ENCODE measurements at places on chromosomes 12 and 14.
A peak's percentile ranks its signal among the peaks of the same experiment; 100 is the strongest.

GRCh38 chr12:497501-498160 lies 37.9 kb downstream of the B4GALNT3 start:
- no peak for DNase-seq

- DNase-seq = no peak
These were observed 14.0 kb upstream of the KLRD1 start for GRCh38 chr12:10293570-10294227.

DNA sequence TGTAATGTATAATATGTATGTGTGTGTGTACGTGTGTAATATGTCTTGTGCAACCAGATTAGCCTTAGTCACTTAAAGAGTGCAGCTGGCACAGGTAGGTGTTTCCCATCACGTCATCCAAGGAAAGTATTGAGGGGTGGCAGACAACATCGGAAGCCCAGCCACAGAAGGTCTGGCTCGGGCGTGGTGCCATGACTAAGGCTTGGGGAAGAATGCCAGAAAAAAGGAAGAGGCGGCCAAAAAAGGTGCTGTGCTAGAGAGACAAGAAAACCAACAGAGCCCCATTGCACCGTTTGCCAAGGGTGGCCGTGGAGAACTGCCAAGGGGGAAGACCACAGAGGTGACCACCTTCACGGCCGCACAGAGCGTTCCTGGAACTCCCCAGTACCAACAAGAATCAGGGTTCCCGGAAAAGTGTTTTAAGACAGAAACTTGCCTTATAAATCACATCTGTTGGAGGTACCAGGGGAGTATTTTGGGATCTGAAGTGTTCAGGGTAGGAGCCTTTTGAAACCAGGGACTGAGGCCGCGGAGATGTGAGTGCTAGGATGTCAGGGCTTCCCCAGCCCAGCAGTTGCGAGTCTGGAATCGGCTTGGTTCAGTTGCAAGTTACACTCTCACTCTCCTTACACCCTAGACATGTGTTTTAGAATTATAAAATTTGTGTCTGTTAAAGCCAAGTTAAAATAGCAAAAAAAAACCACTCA lies 131.2 kb upstream of the DYRK2 start:
- no peak for DNase-seq

- peak; percentile 53 for DNase-seq
These were observed 98.4 kb downstream of the APAF1 start for GRCh38 chr12:98743362-98743953.

- no peak for DNase-seq
These were observed 30.6 kb downstream of the CDKL1 start for GRCh38 chr14:50366115-50366514.

- no peak for DNase-seq
These were observed 17.6 kb upstream of the BCL11B start for GRCh38 chr14:99289394-99290189.

- DNase-seq = peak; percentile 95
These were observed at the start of gene PEBP1 for GRCh38 chr12:118135788-118136558. TSS of gene PEBP1 (plus strand) at chr12:118136124. CDS start at chr12:118136210, 86 bp downstream.

- no peak for DNase-seq
These were observed 37.6 kb upstream of the APPL2 start for GRCh38 chr12:105273601-105274000.

DNA sequence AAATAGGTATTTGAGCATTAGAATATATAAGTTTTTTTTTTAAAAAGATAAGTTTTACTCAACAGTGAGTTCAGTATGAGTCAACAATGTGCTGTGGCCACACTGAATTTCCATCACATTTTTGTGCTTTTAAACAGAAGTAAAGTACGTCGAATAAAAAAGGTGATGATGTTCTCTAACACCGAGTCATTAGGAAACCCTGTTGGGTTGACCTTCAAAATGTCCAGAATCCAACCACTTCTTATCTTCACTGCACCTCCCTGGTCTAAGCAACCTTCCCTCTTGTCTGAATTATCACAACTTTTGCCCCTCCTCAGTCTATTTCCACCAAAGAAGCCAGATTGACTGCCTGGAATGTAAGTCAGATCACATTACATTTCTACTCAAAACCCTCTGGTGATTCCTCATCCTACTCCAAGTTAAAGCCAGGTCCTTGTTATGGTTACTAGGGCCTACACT lies 43.0 kb upstream of the SYCP3 start:
- no peak for DNase-seq

DNA sequence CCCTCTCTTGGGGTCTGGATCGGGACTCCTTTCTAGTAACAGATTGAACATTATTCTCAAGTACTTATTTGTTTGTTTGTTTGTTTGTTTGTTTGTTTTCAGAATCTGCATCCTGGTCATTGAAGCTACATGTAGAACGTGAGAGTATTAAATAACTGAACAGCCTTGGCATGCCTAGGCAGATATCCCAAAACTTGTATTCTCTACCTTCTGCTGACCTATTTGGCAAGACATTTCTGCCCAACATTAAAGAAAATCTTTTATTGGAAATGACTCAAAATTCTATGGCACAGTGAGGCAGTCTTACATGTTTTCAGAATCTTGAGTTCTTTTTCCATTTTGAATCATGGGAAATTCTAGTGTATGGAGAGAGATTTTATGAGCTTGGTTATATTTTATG lies 165.1 kb upstream of the CNOT2 start:
- no peak for DNase-seq

DNA sequence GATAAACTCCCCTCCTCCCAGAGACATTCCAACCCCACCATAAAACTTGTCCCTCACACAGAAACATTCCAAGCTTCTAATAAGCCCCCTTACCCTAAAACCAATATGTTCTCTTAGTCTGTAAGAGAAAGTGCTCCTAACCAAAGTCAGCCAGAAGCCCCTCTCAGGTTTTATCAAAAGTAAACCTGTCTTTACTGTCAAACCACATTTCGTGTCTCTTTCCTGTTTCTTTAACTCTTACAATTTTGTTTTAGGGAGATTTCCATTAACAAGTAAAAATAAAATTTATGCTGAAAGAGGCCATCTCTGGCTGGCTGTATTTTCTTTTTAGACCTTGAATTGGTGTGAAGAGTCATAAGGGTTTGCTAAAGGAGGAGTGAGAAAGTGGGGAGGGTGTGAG lies 29.8 kb upstream of the CAPRIN2 start:
- DNase-seq = no peak

GRCh38 chr14:83958359-83958758 lies 1571.6 kb upstream of the FLRT2 start:
- no peak for DNase-seq

DNA sequence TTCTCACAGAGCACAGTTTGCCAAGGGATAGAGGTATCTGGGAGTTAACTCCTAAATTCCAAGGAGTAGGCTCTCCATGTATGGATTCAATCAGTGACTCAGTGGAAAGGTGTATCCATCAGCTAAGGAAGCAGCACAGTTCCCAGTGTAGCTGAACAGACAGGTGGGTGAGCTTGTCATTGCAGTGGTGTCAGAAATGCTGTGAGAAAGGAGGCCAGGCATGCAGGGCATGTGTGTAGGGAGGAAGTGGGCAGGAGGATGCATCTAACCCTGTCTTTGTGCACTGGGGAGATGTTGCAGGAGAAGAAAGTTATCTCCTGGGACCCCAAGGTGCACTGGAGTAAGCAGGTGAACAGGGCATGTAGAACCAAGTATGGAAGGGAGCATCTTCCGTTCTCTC lies 539.0 kb downstream of the VRK1 start:
- DNase-seq = no peak

DNA sequence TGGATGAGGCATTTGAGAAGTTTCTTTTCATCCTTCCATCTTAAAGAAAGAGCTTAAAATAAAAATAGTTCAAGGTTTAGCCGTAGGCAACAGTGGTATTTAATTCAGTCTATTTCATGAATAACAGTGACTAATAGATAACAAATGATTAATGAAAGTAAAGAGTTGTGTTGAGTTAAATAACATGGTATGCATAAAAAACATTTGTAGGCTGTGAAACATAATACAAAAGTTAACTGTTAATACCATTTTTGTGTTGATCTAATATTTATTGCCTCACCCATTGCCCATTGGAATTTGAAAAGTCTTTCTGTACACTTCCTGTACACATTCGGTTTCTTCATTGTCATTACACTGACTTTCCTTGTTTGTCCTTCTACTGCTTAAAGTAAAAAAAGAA lies 108.6 kb upstream of the PDE3A start:
- no peak for DNase-seq

GRCh38 chr14:61646366-61647116 lies 48.8 kb upstream of the HIF1A start:
- no peak for DNase-seq

DNA sequence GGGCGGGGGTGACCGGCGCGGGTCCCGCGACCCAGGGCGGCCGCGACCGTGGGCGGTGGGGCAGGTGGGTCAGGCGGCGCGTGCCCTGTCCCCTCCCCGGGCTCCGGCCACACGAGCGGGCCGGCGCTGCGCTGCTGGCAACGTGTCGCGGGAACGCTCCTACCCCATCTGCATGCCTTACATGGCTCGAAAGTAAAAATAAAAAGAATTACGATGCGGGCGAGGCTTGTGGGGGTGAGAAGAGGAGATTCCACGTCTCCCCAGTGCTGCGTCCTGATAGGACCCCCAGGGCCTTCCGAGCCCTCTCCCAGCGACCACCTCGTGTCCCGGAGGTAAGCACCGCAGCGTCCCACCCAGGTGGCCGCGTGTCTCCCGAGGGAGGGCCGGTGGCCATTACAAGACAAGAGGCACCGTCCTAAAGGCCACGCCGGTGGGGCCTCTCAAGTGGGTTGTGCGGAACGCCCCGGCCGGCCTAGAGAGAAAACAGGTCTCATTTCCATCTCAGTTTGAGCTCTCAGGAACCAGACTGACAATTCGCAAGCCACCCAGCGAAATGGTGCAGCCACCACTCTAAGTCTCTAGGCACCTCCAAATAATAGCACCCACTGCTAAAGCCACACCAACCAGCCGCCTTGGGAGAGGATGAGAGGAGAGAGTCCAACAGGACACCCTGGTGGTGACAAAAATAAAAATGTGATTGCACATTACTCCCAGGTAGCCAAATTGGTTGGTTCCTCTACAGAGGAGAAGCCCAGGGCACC lies 612 bp upstream of the FOXN3 start:
- peak; percentile 58 for DNase-seq

GRCh38 chr12:67410667-67411067 lies 141.5 kb downstream of the CAND1 start:
- DNase-seq = no peak

- DNase-seq = peak; percentile 64
These were observed 3.6 kb downstream of the SMARCD1 start for GRCh38 chr12:50088577-50089335.

DNA sequence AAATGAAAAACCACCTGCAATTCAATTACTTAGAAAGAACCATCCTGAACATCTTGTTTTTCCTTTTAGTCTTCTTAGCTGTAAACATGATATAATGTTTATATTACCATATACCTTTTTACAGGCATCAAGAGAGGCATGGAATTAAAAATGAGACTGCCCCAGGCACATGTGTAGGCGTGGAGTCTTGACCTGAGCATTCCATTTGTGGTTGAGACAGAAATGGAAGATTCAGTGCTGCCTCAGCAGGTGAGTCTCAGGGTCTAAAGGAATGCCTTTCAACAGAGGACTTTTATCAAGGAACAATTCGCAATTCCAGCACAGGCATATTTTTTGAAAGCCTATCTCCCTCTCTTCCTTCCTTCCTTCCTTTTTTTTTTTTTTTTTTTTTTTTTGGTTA lies 8.0 kb upstream of the NANOGNB start:
- no peak for DNase-seq

GRCh38 chr12:15037091-15037687 lies 64.3 kb downstream of the PDE6H start:
- no peak for DNase-seq
